DMS53 (cell line): ENCODE measurements at places on chromosomes 16 and 17.

DNA sequence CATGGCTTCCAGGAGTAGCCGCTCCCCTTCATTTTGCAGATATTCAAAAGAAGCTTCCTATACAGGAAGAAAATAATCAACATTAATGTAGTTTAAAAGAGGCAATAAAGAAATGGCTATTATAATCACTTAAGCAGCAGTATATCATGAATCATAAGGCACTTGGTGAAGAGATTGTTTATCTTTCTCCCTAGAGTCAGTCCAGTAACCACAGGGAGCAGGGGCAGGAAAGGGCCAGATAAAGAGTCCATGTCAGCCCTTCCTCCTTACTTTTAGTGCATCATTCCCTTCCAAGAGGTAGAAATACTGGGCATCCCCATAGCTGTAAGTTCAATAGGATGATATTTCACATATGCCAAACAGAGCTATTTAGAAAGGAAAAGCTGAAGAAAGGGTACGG lies 184.6 kb upstream of the C17orf78 start:
- no peak for DNase-seq

DNA sequence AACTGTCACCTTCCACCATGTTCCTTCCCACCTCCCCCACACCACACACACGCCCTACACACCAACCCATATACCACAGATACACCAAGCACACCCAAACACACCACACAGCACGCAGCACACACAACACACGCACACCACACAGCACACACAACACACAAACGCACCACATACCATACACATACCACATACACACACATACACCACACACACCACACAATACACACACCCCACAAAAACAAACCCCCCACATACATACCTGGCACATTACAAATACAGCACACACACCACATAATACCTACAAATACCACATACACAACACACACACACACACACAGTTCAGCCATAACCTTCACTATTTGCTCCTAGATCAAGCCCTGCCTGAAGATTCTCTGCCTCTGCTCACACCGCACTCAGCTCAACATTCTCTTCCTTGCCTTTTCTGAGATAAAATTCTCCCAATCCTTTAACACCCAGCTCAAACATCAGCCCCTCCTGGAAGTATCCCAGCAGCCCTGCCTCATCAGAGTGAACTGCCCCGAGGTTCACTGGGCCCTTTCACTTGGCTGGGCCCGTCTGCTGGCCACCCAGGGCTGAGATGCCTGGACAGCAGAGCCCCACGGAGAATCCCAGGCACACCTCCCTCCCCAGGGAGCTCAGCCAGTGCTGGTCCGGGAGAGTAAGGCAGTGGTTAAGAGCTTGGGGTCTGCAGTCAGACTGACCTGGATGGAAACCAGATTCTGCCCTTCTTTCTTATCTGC lies 31.9 kb upstream of the CPNE2 start:
- DNase-seq, result no peak

- peak; percentile 28 for DNase-seq
Measured at GRCh38 chr17:79931817-79932309, 92.6 kb upstream of the CBX4 start.

GRCh38 chr17:16516594-16517051 lies 24.6 kb upstream of the LRRC75A start:
- peak; percentile 62 for DNase-seq

DNA sequence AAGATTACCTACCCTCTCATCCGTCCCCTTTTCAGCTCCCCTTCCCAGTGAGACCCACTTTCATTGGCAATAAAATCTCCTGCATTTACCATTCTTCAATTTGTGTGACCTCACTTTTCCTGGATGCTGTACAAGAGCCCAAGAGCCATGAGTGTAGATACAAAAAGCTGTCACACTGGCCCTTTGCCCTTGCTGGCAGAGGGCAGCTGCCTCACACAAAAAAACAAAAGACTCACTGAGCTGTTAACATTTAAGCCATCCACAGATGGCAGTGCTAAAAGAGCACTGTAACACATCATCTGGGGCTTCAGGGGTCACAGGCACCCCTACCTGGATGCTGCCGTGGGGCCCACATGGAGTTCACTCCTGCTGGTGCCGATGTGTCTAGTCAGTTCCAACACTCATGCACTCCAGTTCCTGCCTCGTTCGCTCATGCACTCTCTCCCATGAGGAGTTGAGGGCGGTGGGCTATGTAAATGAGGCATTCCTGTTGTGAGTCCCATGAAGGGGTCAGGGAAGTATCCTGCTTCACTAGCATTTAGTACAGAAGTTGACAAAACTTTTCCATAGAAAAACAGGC lies 123.1 kb downstream of the CA10 start:
- no peak for DNase-seq

- DNase-seq, result no peak
Measured at GRCh38 chr17:77723909-77724875, 234.3 kb upstream of the TNRC6C start.

DNA sequence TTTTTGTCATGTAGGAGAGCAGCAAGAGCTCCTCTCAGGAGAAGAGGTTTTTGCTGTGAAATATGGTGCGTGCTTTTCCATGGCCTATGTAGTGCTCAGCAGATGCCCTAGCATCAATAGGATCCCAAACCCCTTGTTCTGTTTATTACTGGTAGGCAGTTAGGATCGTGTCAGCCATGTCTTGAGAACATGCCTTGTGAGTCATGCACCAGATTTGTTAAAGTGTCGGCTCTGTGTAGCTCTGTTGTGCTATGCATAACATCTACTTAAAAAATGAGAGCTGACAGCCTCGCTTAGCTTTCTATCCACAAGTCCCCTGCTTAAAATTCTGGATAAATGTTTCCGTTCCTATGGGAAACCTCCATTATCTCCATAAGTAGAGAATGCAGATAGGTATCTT lies 4.4 kb upstream of the EIF4A3 start:
- DNase-seq, result no peak

DNA sequence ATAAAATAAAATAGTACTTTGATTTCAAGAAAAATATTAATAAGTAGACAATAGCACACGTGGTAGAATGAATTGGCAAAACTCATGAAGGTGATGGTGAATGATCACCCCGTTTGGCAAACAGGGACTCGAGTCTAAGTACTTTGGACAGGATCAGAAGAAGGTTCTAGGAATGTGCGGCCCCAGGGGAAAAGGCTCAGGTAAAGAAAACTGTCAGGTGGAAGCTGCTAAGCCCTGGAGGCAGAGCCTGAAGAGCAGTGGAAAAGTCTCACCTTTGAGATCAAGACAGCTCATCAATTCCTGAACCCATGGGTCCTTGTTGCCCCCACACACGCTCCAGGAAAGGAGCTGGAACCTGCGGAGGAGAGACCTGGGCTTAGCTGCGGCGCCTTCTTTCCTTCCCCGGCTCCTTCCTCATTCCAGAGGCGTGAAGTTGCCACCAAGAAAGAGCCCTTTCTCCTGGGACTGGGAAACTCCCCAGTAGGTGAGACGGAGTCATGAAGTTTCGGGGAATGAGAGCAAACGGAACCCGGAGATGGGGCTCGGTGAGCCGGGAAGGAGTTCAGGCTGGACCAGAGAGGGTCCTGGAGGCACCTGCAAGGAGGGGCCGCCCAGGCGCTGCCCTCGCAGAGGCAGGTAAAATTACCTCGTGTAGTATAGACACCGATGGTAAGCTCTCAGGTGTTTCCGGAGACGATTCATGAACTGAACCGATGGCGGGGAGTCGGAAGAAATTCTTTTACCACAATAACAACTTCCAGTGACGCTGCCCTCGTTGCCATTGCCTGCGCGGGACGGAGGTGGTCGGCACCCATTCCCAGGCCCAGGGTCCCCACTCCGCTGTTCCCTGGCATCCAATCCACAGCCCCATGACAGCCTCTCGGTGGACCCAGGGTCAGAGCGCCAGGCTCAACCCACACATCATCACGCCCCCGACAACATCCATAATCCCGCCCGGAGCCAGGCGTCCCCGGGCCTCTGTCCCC lies 1.2 kb upstream of the ZMYND15 start:
- DNase-seq, result peak; percentile 35

DNA sequence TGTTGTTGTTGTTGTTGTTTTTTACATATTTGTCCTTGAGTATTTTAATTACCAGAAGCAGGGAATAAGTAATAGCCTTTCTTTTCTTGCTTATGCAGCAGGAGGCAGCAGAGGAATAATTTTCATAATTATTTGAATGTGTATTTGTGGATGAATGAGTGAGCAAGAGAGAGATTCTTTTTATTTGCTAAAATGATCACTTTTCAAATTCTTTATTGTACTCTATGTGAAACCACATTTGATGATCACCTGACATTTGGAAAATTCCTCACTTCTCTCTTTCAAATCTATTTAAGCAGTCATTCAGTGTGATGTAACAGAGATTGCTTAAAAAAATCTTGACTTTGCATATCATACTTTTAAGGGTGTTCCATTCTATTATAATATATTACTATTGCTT lies 223.6 kb downstream of the BCAS3 start:
- DNase-seq, result no peak

DNA sequence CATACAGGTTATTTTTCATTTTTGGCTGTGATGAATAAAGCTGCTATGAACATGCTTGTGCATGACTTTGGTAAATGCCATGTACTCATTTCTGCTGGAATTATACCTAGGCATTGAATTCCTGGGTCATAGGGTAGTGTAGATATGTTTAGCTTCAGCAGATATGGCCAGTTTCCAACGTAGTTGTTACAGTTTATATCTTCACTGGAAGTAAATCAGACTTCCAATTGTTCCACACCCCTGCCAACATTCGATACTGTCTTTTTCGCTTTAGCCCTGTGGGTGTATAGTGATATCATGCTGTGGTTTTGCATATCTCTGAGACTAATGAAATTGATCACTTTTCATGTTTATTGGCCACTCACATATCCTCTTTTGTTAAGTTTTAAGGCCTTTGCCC lies 50.4 kb downstream of the ARHGAP27 start:
- DNase-seq, result no peak

GRCh38 chr17:57379237-57379894 lies 123.0 kb downstream of the MSI2 start:
- no peak for DNase-seq

DNA sequence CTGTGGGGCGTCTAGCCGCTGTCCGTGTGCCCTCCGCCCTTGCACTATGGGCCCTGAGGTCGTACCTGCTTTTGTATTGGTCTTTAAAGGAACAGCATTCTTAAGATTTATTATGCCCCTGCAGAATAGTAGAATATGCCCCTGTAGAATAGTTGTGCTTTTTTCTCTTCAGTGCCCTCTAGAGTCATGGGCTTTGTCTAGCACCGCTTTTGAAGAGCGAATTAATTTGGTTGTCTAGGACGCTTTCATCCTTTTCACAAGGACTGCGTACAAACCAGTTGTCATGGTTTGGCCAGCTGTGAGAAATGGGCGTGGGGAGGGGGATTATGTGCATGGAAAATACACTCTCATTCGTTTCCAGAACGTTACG lies 621 bp downstream of the CEP95 start:
- peak; percentile 63 for DNase-seq

DNA sequence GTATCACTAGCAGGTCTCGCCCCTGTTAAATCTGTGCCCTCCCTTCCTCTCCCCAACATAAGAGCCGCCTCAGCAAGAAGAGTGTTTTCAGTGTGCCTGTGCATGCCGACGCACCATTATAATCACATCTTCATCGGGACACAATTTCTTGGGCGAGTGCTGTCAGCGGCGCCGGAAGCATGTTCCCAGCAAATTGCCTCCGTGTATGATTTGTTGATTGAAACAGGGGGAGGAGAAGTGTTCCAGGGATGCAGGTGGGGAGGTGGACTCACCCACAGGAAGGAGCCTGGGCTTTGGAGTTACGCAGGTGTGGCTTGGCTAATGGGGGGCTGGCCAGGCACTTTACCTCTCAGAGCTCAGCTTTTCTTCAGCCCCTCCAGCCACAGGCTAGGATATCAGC lies 53.6 kb downstream of the SPACA3 start:
- no peak for DNase-seq
